ENCODE measurements at places on chromosomes 5 and 9. TPM values are rescaled to one million over a fixed set of nuclear protein-coding genes. Genes with fewer than 3 reads are reported as not detected.

DNA sequence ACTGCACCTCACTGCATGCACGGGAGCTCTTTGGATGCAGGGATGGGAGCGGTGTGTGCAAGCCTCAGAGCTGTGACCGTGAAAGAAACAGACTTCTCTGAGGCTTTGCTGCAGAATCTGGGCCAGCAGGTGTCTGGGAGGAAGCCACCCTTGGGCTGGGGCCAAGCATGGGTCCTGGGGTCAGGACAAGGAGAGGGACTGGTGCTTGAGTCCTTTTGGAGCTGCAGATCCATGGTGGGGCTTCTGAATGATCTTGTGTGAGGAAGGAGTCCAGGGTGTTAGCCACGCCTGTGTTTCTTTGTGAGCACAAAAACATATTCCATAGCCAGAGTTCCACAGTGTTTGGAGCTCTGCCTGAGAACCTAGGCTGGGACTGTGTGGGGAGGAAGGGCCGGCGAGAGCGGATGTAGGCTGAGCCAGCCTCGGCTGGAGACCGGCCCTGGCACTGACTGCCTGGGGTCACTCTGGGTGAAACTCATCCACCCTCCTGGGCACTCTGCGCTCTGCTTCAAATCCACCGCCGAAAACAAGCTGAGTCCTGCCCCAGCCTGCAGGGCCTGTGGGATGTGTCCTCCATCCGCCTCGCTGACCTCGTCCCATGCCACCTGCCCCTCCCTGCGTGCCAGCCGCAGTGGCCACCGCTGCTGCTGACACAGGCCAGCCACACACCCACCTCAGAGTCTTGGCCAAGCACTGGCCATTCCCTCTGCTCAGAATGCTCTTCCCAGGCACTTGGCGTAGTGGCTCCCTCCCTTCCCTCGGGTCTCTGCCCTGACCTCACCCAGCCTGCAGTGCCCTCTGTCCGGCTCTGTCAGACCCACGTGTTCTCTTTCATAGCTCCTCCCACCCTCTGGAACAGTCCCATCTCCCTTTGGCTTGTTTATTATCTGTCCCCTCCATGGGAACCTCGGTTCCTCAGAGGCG, 26.7 kb downstream of the ERGIC1 start:
- DNase-seq = no peak

DNA sequence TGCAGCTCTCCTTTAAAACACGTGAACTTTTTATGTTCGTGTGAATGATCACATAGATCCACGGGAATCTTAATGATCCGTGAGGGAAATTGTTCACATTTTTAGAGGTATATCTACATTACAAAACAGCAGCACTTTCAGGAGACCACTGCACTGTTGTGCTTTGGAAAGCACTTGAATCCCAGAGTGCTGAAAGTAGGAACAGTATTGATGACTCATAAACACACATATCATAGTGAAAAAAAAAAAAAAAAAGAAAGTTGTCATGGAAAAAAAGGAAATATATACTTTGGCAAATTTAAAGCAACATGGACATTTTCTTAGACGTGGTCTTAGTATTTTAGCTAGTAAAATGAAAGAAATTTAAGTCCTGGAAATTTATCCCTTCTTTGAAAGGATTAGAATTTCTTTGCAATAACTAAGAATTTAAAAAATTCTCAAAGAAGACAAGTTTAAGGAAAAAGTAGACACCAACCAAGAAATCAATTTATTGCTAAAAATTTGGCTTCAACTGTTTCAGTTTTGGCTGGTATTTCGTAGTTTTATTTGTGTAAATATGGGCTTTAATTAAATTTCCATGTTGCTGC, 55.4 kb downstream of the ADGRV1 start:
- DNase-seq = no peak

Gene TMC1
- total RNA-seq = not detected

Gene SLC31A1
- 22.1 TPM for total RNA-seq

DNA sequence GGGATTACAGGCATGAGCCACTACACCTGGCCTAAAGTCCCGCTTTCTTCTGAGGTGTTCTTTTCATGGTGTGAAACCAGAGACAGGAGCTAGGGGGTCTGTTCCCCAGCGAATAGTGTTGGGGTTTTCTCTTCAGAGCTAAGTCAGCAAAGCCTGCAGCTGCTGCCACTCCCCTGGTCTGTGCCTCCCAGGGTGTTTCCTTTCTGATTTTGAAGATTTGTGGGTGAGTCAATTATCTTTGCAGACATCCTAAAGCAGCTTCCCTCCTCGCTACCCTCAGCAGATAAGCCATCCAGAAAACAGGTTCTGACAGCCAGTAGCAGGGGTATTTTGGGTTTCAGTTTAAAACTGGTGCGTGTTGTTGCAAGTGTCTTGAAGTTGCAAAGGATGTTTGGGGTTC, 72.0 kb upstream of the IQGAP2 start:
- DNase-seq = peak; percentile 55

DNA sequence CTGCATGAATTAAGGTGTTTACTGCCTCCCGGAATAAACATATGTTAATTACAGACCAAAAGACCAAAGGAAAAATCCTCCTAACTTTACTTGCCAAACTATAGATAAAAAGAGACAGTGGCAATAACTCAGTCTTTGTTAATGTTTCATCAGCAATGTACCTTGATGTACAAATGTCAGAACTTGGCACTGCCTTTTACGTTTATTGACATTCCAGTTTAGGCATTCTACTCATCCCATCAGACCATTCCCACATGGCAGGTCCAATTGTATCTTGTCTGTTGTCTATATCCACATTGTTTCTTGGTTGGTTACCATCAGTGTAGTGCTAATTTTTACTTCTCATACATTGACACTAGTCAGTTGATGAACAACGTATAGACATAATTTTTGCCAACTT, 85.5 kb downstream of the TEX10 start:
- no peak for DNase-seq

Gene LCN9
- 2.4 TPM for total RNA-seq

Gene KIF4B
- not detected for total RNA-seq

Gene PCDHA2
- 3.7 TPM for total RNA-seq

GRCh38 chr9:72880821-72881220, 72.0 kb downstream of the ALDH1A1 start:
- DNase-seq = no peak

Gene HMCN2
- 0.15 TPM for total RNA-seq

GRCh38 chr5:16492398-16493140, 27.0 kb upstream of the ZNF622 start:
- peak; percentile 8 for DNase-seq

Gene IGIP
- total RNA-seq = 1.6 TPM

GRCh38 chr9:97284798-97285197, 22.7 kb upstream of the CCDC180 start:
- DNase-seq = no peak

All from neural progenitor cell (in vitro differentiated cells).